Muscle of back (tissue), 13 donors: ENCODE measurements at places on chromosomes 13 and 19.

DNA sequence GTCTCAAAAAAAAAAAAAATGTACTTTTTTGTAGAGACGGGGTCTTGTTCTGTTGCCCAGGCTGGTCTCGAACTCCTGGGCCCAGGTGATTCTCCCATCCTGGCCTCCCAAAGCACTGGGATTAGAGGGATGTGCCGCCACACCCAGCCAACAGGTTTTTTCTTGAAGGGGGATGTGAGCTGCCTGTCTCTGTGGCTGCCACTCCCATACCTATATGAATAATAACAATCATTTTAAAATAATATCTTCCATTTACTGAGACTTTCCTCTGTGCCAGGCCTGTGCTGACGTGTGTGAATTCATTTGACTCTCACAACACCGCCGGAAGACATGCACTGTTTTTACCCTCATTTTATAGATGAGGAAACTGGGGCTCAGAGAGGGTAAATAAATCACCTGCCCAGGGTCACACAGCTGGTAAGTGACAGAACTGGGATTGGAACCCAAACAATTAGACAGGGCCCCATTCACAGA lies 7.2 kb upstream of the BCL3 start:
- no peak for DNase-seq

DNA sequence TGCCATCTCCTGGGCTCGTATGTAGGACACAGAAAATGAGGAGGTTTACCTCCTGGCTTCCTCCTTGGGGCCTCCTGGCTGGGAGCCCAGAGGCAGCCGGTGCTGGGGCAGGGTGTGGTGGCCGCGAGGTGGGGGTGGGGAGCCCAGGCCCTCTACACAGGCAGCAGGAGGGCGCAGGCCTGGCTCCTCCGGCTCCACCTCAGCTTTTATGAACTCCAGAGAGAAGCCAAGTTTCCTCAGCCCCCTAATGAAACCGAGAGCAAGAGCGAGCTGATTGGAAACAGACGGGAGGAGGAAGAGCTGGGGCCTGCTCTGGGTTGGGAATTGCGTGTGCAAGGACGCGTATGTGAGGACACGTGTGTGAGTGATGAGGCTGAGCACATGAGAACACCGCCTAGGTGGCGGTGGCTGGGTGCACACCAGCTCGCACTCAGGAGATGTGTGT lies 23.1 kb downstream of the LYL1 start:
- DNase-seq = peak; percentile 85

GRCh38 chr19:50647879-50648615 lies 1.2 kb upstream of the C19orf81 start:
- no peak for DNase-seq

DNA sequence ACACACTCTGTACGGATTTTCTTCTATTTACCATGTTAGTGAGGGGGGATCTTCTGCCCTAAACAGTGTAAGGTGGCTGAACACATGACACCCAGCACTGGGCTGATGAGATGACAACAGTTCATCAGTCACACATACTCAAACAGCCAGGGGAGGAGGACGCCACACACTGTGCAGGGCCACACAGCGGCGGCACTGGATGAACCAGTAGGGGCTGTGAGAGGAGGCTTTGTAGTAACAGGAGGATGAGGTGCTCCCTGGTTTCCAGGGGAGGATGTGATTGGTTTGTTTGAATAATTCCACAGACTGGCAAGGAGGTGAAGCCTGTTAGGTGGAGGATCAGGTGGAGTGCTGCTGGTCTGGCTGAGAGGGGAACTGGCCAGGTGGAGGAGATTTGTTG lies 16.3 kb upstream of the GTF3A start:
- no peak for DNase-seq

DNA sequence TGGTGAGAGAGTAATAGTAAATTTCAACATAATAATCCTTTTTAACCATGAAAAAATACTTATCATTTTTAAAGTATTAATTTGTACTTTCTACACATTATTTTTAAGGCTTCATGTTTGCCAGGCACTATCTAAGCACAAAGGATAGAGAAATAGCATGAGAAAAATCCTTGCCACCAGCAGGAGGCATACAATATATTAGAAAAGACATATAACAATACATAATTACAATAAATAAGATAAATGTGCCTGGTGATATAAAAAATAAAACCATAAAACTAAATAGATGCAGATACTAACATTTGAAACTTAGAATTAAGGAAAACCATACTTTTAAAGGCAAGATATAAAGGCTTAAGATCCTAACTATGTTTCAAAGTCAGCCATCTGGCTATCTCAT lies 1256.4 kb downstream of the DIAPH3 start:
- DNase-seq = no peak

DNA sequence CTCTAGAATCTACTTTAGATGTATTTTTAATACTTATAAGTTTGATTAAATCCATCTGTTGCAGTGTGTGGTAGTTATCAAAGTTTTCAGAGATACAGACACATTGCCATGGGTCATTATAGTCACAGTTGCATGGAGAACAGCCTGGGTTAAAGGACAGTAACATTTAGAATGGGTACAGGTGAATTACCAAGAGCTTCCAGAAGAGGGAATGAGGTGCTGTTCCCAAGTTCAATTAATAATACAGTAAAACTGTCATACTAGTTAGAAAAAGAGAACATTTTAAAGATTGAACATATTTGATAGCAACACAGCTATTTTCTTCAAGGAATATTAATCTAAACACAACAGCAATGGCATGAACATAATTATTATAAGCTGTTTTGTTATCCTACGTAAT lies 322.6 kb upstream of the SLC10A2 start:
- DNase-seq = no peak

GRCh38 chr13:26457212-26457611 lies 100.3 kb upstream of the WASF3 start:
- DNase-seq = no peak

- peak; percentile 36 for DNase-seq
Measured at GRCh38 chr13:112103961-112104880, 37.3 kb downstream of the SOX1 start.

DNA sequence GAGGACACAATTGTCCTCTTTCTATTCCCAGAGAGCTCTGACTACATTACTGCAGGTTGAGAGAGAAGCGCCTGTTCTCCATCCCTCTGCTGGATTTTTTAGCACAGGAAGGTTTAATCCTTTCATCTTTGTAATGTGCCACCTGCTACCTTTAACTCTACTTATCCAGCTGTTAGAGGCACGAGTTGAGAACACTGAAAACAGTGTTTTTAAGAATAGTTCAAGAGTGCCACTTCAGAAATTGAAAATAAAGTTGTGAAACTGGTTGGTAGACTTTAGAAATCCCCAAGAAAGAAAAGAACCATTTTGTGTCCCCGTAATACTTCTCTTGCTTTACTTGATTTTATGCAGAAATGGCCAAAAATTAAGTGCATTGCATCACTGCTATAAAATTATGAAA lies 20.6 kb downstream of the FREM2 start:
- DNase-seq = no peak

GRCh38 chr19:869245-870177 lies 10.0 kb downstream of the CFD start:
- DNase-seq = peak; percentile 46

- no peak for DNase-seq
Measured at GRCh38 chr13:113283904-113284303, 13.1 kb upstream of the LAMP1 start.

GRCh38 chr13:113882716-113883115 lies 18.8 kb upstream of the GAS6 start:
- DNase-seq = no peak

- DNase-seq = no peak
Measured at GRCh38 chr19:43467730-43468129, 2.3 kb upstream of the LYPD3 start.

DNA sequence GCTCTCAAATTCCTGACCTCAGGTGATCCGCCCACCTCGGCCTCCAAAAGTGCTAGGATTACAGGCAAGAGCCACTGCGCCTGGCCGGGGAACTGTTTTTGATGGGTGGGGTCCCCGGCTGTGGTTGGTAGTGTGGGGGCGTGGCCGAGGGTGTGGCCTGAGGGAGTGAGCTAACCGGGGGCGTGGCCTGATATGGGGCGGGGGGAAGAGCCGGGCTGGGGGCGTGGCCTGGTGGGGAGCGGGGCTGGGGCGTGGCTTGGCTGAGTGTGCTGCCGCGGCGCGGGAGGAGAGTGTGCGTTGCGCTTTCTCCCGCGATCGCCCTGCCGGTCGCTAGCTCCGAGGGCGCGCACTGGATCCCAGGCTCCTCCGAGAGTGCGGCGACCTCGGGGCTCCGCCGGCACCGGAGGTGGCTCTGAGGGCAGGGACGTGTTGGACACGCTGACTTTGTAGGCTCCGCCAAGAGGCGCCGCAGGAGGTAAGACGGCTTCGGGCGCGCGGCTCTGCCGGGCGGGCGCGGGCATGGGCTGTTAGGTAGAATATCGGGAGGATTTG lies at the start of gene SPATA13:
Gene SPATA13 (plus strand): TSS at position 263 of the 552 bp plus-strand sequence. CDS start 62,210 bp downstream, outside the sequence.
- peak; percentile 82 for DNase-seq

DNA sequence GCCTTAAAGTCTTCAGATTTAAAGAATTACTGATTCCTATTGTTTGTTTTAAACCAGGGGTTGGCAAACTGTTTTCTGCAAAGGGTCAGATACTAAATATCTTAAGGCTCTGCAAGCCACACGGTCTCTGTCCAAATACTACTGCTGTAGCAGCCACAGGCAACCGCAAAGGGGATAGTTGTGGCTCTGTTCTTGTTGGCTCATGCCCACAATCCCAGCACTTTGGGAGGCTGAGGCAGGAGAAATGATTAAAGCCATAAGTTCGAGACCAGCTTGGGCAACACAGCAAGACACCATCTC lies 22.4 kb downstream of the RANBP3 start:
- no peak for DNase-seq

GRCh38 chr13:32589471-32589870 lies 3.2 kb downstream of the PDS5B start:
- peak; percentile 23 for DNase-seq

DNA sequence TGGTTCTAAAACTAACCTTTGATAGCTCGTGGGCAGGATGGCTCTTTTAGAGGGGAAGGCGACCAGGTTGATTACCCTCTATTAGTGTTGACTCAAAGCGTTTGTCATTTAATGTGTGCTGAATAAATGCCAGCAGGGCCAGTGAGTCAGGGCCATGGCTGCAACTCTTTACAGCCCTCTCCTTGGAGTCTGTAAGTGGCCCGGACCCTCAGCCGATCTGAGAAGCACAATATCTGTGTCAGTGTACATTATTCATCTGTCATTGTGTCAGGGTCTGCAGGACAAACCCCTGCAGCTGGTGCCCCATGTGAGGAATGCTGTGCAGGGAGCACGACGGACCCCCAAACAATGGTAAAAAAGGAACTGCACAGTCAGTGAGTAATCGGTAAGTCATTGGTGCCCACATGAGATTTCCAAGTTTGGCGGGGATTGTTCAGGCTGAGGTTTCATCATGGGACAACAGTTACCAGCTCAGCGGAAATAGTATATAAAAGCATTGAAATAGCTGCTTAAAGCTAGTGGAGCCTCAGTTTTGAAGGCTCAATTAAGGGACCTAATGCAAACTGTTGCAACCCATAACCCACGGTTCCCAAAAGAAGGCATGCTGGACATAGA lies 139.1 kb downstream of the ZNF675 start:
- no peak for DNase-seq

GRCh38 chr19:13747098-13747453 lies 17.2 kb upstream of the MRI1 start:
- DNase-seq = no peak

- no peak for DNase-seq
Measured at GRCh38 chr19:13984875-13985741, 21.0 kb downstream of the RFX1 start.

GRCh38 chr19:49773663-49774350 lies 7.0 kb downstream of the AP2A1 start:
- no peak for DNase-seq

- peak; percentile 97 for DNase-seq
Measured at GRCh38 chr19:17932485-17933338, at the start of gene CCDC124. Gene CCDC124, plus strand, starts transcription at chr19:17933015. Its CDS starts 3,406 bp downstream, at chr19:17936421.

DNA sequence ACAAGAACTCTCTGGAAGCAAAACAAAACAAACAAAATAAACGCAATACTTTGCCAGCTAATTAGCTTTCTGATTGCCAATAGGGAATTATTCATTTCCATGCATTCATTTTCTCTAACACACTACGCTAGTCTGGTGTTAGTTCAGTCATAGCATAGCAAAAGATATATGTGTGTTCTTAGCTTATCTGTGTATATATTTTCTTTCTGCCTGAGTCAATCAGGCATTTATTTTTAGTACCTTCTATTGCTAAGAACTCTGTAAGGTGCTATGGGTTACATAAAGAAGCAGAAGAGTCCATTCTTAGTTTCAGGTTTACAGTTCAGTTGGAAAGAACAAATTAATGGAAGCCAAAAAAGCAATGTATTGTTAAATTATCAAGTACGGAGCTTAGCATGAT lies 490.9 kb downstream of the KLF5 start:
- DNase-seq = no peak

GRCh38 chr13:42272804-42273175 lies 838 bp downstream of the AKAP11 start:
- DNase-seq = peak; percentile 3

- no peak for DNase-seq
Measured at GRCh38 chr13:112193463-112194166, 126.7 kb downstream of the SOX1 start.

DNA sequence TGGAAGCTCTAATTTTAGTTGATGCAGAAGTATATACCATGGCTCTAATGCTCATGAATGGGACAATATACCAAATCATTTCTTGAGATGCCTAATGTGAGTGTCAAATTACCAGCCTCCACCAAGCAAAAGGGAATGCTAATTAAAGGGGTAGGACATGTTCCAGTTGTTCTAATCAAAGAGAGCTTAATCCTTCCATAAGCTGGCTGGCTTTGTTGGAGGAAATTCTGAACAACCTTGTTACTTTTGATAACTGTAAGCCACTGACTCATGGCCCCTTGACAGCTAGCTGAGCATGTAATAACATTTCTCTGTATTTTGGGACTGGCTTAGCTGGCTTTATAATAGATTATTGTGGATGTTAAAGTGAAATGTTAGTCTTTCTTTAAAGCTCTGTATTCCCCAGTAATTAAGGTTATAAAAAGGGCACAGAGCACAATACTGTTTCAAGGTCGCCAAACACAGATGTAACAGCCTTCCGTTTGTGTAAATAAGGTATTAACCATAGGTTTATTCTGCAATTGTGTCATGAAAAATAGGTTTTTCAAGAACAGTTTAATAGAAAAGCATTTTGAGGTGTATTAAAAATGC lies 1194.0 kb downstream of the PCDH9 start:
- DNase-seq = no peak

GRCh38 chr13:94115054-94115453 lies 364.4 kb downstream of the DCT start:
- no peak for DNase-seq
